ENCODE measurements at places on chromosomes 11 and 22.

DNA sequence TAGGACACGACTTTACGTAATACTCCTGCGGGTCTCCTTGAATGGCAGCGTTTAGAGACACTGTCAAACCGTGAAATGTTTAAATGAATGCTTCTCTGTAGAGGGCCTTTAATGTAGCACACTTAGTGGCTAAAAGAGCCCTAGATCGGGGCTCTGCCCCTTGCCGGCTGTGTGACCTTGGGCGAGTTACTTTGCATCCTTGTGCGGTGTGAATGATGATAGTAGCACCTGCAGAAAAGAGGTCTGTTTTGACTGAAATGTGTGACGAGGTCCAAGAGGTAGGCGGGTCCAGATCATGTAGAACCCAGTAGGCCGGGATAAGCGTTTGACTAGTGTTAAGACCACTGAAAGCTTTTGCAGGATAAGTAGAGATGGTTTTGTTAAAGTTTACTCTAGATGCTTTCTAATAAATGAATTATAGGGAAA, 866 bp downstream of the MED17 start:
- no peak for DNase-seq

DNA sequence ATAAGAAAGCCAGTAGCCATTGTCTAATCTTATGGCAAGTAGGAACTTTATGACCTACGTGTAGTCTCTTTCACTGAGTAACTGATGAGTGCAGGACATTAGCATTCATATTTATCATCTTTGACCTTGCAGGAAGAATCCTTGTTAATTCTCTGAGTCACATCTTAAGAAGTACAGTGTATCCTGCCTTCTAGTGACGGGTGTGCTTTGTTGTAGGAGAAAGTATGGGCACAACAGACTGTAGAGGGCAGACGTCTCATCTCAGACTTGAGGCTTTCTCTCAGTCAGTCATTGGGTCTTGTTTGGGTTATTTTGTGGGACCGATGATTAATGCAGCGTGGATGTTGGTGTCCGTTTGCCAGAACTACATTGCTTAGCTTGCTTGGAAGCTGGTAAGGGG, 6.8 kb downstream of the RNF214 start:
- DNase-seq: no peak

- no peak for DNase-seq
Measured at GRCh38 chr11:17350455-17351171, 987 bp upstream of the NCR3LG1 start.

DNA sequence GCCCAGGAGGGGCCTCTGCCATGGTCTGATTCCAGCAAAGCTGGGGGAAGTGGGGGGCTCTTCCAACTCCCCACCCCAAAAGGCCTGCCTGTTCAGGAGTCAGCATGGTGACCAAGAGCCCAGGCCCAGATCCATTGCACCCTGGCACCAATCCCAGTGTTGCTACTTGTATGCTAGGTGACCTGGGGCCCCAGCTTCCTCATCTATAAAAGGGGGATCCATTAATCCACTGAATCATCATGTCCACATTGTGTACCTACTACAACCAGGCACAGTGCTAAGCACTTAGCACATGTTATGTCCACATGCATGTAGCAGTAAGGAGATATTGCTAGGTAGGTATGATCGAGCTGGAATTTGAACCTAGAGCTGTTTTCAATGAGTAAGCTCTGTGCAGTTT, 2.0 kb downstream of the SYT12 start:
- no peak for DNase-seq

- DNase-seq: no peak
Measured at GRCh38 chr11:67309166-67309565, 5.8 kb downstream of the SSH3 start.

- DNase-seq: no peak
Measured at GRCh38 chr22:37248251-37248650, 4.2 kb upstream of the RAC2 start.

- DNase-seq: no peak
Measured at GRCh38 chr11:92861634-92862033, 107.8 kb upstream of the MTNR1B start.

DNA sequence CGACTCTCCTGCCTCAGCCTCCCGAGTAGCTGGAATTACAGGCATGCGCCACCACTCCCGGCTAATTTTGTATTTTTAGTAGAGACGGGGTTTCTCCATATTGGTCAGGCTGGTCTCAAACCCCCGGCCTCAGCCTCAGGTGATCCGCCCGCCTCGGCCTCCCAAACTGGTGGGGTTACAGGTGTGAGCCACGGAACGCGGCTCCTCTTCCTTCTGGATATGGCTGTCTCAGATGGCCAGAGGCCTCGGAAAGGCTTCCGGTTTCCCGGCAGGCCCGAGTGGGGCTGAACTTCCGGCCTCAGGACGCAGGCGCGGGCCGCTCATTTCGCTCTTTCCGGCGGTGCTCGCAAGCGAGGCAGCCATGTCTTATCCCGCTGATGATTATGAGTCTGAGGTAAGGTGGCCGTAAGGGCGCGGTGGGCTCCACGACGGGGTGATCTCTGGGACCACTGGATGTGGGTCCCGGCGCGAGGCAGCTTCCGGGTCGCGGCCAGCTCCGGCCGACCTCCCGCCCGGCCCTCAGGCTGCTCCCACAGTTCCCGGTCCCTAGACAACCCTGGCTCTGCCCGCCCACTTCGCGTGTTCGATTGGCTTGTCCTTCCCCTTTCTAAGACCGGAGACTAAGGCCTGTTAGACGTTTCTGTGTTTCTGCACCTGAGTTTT, at the start of gene EIF3L:
Gene EIF3L, plus strand, starts transcription at position 331 of the 663 bp plus-strand sequence. Its CDS starts 31 bp downstream, at position 362.
- DNase-seq: peak; percentile 93

DNA sequence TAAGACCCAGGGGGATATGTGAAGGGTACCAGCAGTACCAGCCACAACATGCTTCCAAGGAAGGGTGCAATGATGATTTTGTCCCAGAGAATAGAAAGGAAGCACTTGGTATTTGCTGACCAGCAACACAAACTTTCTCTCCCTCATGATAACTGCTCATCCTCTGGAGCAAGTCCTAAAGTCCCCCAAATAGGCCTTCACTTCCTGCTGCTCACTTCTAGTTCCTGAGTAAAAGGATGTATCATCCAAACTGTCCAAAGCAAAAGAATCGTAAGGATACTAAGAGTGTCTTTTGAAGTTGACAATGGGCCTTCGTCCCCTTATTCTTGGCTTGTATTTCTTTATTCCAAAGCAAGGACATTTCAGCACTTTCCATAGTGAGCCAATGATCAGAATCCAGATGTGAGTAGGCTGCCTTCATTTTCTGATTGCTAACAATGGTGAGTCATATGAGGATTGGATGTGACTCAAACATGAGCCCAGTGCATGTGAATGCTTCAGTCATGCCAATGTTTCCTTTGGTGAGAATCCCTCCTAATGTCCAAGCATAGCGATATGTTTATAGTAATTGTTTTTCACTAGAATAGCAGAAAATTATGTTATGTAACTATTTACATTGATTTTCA, 243.4 kb upstream of the POU2AF2 start:
- DNase-seq: no peak

- no peak for DNase-seq
Measured at GRCh38 chr22:44759430-44760310, 7.3 kb downstream of the ARHGAP8 start.

GRCh38 chr11:14422814-14423182, 63.8 kb upstream of the RRAS2 start:
- DNase-seq: no peak

GRCh38 chr11:65879617-65880016, at the start of gene CTSW:
TSS of gene CTSW (plus strand) at chr11:65879837. CDS start at chr11:65879855, 18 bp downstream.
- peak; percentile 68 for DNase-seq

DNA sequence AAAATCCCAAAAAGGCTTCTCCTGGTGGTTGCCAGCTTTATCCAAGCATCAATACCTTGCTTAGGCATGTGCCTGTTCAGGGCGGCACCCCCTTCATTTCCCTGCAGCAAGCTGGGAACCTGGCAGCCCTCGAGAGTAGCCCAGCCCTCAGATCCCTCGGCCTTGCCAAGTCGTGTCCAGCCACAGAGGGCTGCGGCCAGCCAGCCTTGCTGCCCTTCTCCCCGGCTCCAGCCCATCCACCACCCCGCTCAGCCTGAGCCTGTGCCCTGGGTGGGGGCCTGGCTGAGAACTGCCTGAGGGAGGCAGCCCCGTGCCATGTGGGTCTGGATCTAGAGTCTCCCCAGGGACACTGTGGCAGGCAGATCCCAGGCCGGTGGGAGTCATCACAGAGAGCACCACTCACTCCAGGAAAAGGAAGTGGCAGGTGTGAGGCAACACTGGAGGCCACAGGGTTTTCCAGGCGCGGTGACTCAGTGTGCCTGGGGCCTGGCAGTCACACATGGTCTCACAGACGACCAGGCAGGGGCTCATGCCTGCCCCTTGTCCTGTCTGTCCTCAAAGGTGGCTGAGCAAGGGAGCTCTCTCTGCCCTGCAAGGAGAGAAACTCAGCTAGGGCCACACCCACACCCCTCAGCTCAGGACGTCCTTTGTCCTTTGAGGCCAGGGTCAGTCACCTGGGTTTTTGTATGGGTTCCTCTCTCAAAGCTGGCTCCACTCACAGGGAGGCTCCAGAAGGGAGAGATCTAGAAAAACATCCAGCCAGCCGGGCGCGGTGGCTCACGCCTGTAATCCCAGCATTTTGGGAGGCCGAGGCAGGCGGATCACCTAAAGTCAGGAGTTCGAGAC, 12.2 kb upstream of the CDC42BPG start:
- DNase-seq: no peak

GRCh38 chr11:57316017-57316416, 8.7 kb downstream of the TNKS1BP1 start:
- no peak for DNase-seq

- no peak for DNase-seq
Measured at GRCh38 chr11:124429599-124429998, 4.9 kb upstream of the OR8B4 start.

DNA sequence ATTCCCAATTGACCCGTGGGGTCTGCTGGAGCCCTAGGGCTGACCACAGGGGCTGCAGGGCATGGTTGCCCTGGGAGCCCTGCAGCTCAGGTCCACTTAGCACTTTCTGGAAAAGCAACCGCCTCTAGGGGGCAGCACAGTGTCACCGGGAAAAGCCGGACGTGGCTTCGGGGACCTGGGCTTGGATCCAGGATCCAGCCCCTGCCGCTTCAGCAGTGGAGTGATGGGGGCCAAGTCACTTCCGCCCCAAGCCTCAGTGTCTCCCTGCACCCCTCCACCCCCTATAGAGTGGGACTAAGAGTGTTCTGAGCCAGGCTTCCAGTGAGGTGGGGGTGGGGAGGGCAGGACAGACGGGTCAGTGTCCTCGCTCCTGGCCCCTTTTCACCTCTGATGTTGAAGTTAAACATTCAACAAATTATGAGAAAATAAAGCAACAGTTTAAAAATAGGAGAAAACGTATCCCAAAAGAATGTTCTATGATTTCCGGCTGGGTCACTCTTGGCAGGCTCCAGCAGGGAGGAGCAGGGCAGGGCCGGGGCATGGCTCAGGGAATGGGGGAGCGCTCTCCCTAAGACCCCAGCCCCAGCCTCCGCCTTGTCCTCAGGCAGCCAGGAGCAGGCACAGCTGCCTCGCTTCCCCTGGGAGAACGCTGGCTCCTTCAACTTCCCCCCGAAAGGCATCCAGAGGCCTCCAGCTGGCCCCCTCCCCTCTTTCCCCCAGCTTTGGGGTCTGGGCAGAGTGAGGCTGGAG, 96.5 kb upstream of the FGF3 start:
- DNase-seq: peak; percentile 70

GRCh38 chr11:118338637-118339061, 3.9 kb downstream of the CD3D start:
- peak; percentile 95 for DNase-seq

DNA sequence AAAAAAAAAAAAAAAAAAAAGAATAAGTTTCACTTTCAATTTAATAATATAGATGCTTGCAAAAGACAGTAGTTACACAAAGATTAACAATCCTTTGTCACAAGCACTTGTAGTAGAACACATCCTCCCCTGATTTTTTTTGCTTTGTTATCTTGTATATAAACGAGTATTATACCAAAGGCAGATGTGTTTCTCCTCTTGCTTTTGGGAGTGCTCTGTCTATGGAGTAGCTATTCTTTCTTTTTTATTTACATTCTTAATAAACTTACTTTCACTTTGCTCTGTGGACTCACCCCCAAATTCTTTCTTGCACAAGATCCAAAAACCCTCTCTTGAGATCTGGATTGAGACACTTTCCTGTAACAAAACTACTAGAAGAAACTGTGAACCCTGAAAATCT, 3.4 kb upstream of the MRPL16 start:
- DNase-seq: no peak

- DNase-seq: peak; percentile 38
Measured at GRCh38 chr11:65430406-65431217, 8.0 kb downstream of the NEAT1 start.

GRCh38 chr11:130732476-130732875, 183.8 kb downstream of the SNX19 start:
- DNase-seq: no peak

- no peak for DNase-seq
Measured at GRCh38 chr11:1862588-1863351, 9.9 kb downstream of the LSP1 start.

DNA sequence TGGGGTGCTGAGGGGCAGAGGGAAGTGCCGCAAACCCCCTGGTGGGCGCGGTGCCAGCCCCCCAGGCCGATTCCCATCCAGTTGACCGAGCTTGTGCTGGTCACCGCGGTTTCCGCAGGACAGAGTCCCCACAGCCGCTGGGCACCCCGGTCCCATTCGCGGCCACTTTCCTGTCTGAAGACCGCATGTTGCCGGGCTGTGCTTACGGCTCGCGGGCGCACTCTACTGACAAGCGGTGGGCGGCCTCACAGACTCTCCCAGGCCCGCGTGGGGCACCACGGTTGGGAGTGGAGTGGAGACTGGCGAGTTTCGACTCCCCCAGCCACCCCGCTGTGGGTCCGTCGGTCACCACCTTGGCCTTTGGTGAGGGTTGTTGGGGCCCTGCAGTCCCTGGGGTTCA, 648 bp upstream of the H19 start:
- DNase-seq: no peak

GRCh38 chr11:67633758-67634365, 4.1 kb upstream of the NUDT8 start:
- DNase-seq: peak; percentile 15

DNA sequence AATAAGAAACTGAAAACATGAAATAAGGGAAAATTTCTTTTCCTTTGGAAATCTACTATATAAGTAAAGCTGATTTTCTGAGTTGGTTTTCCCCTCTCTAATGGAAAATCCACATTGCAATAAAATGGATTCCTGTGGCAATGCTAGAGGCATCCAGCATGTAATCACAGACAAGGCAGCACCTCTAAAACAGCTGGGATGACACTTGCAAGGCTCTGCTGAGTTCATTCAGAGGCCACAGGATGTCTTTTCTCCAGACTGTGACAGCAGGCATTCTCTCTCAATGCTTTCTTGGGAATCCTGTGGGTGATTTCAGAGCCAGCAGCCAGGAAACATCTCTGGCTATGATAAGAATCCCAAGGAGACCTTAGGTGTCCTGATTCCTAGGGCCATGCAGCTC, 201.3 kb upstream of the BLID start:
- DNase-seq: no peak

- no peak for DNase-seq
Measured at GRCh38 chr22:23204541-23205157, 24.3 kb downstream of the BCR start.

All from activated naive CD4-positive, alpha-beta T cell treated with anti-CD3 and anti-CD28 coated beads, Interleukin-2, amount 10 ng/mL, durations not matched to agents 7 days and 5 days (primary cell).